ENCODE measurements at places on chromosomes 2 and 18.

DNA sequence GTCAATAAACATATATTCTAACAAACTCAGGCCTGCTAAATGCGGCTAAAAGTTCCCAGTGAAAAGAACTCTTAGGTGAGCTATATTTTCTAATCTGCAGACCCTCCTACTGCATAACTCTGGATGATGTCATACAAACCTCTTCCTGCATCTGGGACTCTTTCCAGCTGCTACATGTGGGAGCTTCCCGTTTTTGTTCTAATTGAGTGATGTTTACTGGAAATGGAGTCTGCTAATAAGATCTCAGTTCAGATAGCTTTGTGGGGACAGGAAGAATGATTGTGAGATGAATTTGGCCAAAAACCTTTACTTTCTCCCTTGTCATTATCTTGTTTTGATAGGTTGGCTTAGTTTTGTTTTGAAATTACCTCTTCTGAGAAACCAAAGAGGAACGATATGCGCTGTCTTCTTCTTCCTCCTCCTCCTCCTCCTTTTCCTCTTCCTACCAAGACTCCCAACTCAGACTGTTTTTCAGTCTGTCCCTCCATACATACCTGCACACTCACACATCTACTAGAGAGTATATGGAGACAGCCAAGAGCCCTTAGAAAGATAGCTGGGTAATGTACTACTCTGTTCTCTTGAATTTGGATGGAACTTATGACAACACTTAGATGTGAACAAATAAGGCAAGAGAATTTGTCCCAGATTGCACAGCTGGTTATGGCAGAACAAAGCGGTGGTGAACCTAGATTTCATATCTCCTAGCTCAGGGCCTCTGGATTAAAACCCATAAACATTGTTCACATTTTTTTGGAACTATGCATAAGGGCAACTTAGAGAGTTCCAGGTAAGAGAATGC lies 39.8 kb upstream of the AAK1 start:
- peak; percentile 72 for DNase-seq

GRCh38 chr2:223884399-223884798 lies 47.0 kb upstream of the AP1S3 start:
- DNase-seq: peak; percentile 23

- no peak for DNase-seq
Observed at GRCh38 chr2:113910967-113911678, 21.2 kb downstream of the ACTR3 start.

- DNase-seq: peak; percentile 83
Observed at GRCh38 chr2:101559551-101559950, 84.6 kb upstream of the RFX8 start.

DNA sequence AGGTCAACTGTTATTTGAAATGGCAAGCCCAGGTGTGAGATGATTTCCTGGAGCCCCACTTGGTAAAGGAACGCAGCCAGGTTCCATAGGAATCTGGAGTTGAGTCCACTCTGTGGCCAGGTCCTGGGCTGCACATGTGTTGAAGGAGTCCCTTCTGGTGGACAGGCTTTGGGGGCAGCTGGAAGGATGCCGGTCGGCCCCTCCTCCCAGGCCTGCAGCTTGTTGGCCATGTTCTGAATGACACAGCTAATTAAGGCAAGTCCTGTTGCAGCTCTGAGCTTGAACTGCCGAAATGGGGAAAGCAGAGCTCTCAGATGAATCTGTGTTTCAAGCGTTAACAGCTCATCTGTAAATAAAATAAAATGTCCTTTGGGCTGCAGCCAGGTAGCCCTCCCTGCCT lies 23.8 kb downstream of the EN1 start:
- DNase-seq: no peak

DNA sequence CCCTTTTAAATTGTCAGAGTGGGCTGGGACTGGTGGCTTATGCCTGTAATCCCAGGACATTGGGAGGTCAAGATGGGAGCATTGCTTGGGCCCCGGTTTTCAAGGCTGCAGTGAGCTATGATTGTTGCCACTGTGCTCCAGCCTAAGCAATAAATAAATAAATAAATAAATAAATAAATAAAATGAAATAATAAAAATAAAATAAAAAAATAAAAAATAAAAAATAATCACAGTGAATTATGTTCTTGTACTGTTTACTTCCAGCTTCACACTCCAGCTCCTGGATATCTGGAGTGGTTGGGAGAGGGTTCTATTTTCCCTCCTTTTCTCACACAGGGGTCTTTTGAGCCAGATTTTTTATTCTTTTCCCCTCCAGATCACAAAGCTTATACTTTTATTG lies 26.2 kb upstream of the PNPT1 start:
- DNase-seq: no peak

GRCh38 chr2:156294945-156295580 lies 37.5 kb downstream of the NR4A2 start:
- DNase-seq: peak; percentile 19
